ENCODE measurements at places on chromosomes 1 and 21.

DNA sequence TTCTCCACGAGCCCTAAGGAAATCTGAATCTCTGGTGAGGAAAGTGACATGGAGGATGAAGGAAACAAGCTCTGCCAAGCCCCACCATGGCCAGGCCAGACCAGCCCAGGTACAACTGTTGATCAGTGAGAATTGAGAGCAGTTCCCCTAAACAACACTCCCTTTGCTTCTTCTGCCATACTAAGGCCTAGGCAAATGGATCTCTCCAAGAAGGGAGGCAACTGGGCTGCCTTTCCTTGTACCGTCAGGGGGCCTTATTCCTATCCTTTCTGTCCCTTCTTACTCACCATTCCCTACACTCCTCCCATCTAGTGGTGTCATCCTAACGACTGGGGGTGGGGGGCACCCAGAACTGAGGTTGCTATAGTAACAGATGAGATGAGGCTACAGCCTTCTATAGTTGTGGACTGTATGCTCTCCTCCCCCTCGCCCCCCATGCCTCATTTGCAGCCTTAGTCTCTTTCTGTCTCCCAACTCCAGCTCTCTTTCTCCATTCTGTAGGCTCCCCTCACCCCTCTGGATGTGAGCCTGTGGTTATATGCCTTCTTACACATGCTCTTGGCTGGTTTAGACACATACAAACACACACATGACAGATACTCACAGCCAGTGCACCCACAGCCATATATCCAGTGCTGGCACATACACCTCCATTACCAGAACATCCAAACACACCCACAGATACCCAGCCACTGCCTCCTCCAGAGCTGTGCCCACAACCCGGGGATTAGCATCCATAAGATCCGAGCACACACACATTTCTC is 3.6 kb downstream of the PEA15 start:
- no peak for DNase-seq

- no peak for DNase-seq
These were observed 19.4 kb upstream of the TMEM201 start for GRCh38 chr1:9569267-9569666.

- no peak for DNase-seq
These were observed 34.7 kb downstream of the RGSL1 start for GRCh38 chr1:182484531-182485257.

DNA sequence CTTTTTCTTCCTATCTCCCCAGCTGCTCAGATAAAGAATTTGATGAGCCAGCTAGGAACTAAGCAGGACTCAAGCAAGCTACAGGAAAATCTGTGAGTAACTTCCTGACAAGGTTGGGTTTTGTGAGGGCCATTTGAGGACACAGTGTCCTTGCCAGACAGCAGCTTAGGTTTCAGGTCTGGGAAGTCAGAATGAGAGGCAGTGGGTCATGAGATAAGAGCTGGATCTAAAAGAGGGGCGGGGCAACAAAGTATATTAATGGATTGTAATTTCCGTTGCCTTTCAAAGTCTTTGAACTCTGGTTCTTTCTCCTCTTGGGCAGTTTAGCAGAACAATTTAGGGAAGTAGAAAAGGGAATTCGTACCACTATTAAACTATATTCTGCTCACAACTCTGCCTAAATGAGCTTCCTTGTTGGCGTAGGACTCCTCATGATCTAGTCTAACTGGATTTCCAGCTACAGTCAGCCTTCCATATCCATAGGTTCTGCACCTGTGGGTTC is 16.6 kb downstream of the STX12 start:
- DNase-seq, result no peak

GRCh38 chr1:154219541-154219940 is 1.2 kb upstream of the UBAP2L start:
- DNase-seq, result no peak

DNA sequence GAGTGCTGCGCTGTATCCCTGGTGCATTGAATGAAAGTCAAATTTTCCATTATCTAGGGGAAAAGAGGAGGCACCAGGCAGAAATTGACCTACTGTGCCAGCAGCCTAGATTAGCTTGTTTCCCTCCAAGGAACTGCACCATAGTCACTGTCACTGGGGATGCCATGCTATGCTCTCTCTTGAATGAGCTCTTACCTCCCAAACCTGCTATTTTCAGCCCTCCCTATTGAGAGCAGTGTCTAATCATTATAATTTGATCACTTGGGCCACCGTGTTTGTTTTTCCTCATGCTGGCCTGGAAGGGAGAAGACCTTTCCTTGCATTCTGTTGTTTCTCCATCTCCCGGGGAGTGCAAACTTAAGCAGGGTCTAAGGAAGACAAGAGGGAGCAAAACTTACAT is 492.9 kb downstream of the SIPA1L2 start:
- DNase-seq, result no peak

DNA sequence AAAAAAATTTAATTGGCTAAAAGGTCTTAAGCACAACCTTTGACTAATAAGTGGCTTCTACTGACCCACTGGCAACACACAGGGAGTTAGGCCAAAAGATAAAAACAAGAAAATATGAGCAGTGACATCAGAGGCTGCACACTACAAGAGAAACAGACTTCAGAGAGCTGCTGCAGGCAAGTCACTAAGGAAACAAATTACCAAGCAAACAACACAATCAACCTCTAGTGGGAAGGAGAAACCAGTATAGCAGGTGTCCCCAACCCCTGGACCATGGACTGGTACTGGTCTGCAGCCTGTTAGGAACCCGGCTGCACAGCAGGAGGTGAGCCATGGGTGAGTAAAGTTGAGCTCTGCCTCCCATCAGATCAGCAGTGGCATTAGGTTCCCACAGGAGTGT is 20.8 kb upstream of the ENSA start:
- no peak for DNase-seq

- peak; percentile 19 for DNase-seq
These were observed 9.2 kb upstream of the KCNQ4 start for GRCh38 chr1:40774266-40774998.

- no peak for DNase-seq
These were observed 135.7 kb downstream of the ACTL8 start for GRCh38 chr1:17890815-17891191.

- no peak for DNase-seq
These were observed 11.4 kb downstream of the SMYD2 start for GRCh38 chr1:214292322-214292721.

- DNase-seq, result no peak
These were observed 5.1 kb downstream of the LRRN2 start for GRCh38 chr1:204680461-204680860.

GRCh38 chr1:38131024-38131585 is 84.5 kb upstream of the POU3F1 start:
- no peak for DNase-seq

DNA sequence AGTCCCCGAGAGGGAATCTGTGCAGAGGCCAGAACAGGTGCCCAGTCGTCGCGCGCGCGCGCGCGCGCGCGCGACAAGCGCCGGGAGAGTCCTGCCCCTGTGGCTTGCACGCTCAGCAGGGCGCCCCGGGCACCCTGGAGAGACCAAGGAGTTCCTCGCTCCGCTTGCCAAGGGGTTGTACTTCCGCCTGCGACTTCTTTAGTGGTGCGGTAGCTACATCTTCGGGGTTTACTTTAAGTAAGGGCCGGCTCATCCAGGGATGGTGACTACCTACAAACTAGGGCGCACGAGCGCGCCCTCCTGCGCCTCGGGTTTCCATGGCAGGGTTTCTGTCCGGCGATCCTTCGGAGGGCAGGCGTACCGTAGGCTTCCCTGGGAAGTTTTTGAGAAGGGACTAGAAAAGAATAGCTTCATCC is 1.4 kb downstream of the LHX4 start:
- DNase-seq, result no peak

DNA sequence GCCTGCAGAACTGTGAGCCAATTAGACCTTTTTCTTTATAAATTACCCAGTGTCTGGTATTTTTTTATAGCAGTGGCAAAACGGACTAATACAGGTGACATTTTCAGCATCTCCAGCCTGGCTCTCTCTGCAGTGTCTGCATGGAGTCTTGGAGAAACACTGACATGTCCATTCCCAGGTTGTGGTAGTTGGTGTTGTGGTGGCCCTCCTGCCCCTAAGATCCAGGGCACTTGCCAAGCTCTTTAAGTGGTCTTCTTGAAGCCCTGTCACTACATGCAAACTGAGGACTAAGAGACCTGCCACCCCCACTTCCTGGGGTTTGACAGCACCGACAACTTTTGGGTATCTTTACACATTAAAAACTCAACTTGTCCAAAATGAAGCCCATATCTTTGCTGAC is 419.4 kb downstream of the NPHP4 start:
- DNase-seq, result no peak

DNA sequence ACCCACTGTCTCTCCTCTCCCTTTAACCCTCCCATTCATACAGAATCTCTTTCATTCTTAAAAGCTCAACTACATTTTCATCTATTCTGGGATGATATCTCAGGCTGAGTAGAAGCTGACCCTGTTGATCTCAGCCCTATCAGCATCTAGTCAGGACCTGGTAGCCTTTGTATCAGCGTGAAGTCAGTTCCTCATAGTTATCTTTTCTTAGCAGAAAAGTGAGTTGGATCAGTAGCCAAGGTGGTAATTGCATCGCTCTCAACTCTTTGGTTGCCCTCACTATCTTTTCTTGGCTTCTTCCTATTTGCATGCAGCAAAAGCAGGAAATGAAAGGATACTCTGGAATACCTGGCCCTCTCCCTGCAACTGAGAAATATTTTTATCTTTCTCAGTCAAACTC is 13.6 kb upstream of the GOLT1A start:
- no peak for DNase-seq

- DNase-seq, result no peak
These were observed 5.8 kb upstream of the MMEL1 start for GRCh38 chr1:2638466-2639115.

DNA sequence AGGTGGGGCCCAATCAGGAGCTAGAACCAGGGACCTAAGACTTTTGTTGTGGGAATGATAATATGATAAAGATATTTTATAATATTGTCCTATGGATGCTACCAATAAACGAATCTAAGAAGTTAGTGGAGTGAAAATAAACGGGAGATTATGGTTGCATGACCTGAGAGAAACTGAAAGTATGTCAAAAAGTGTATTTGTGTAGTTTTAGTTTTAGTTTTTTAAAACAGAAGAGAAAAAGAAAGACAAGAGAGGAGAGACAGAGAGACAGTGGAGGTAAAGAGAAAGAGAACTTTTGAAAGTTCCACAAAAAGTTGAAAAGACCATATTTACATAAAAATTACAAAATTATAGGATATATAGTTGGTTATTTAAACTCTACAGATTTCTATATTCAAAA is 64.1 kb upstream of the TMPRSS15 start:
- DNase-seq, result no peak

DNA sequence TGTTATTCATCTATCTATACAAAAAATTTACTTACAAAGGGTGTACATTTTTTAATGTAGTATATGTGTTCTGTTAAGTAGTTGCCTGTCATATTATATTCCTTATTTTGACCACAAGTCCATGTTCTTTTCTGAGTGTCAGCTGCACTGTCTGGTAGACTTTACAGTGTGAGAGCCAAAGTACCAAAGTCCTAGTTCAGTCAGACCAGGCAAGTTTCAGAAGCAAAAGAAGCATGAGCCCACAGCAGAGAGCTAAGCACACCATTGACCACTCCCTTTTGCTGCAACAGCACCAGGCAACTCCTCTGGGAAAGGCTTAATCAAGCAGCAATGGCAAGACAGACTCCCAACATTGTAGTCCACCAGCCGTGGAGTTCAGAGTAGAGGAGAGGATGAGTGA is 631.9 kb upstream of the PKN2 start:
- DNase-seq, result no peak

DNA sequence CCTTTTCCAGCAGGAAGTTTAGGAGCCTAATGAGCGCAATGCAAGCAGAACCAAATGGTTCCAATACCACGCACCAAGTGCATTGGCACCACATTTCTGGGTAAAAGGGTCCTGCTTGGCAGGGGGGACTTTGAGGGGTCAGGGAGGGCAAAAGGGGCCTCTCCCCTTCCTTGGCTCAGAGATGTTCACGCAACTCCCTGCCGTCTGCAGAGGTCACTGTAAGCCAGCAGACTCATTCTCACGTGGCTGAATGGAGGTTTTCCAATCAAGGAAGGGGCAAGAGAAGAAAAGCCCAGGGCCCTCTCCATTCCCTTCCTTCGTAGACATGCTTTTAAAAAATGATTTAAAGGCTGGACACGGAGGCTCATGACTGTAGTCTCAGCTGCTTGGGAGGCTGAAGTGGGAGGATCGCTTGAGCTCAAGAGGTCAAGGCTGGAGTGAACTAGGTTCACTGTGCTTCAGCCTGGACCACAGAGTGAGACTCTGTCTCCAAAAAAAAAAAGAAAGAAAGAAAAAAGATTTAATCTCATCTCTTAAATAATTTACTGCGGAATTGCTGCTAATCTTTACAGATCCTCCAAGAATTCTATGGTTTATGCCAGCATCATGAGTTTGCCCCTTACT is 80.3 kb downstream of the RUNX3 start:
- DNase-seq, result no peak

- no peak for DNase-seq
These were observed 78.7 kb upstream of the VAV3 start for GRCh38 chr1:108043707-108044106.

GRCh38 chr1:243475966-243476365 is 220.1 kb downstream of the SDCCAG8 start:
- no peak for DNase-seq

DNA sequence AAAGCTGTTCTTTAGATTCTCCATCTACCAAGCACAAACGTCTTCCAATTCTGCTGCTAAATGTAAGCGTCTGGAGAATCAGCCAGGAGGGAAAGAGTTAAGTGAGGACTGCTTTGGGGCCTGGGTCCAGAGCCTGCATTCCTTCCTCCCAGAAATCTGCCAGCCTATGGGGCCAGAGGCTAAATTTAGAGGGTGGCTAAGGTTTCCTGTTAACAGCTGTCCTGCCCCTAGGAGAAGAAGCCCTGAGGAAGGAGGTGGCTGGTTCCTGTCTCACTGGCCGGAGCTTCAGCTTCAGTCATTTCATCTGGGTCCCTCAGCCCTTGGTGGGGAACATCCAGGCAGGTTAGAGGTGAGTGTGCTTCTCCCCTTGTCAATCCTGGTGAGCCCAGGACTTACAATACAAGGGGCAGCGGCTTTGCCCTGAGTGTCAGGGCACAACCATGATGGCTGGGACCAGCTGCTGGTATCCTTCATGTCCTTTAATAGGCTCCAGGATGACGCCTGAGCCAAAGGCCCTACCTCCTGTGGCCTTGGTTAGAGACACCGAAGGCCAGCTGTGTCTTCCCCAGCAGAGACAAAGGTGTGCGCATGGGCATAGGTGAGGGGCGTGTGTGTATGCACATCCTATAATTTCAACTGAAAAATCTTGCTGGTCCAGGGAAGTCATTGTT is at the start of gene STYXL2:
Gene STYXL2 (plus strand): TSS at position 230 of the 671 bp plus-strand sequence. CDS start 775 bp downstream, outside the sequence.
- DNase-seq, result no peak

- DNase-seq, result no peak
These were observed 206.0 kb downstream of the CENPF start for GRCh38 chr1:214808845-214809460.

GRCh38 chr1:207745285-207745684 is 6.6 kb upstream of the CD46 start:
- DNase-seq, result no peak
